Left lung (tissue), 14 donors: ENCODE measurements at places on chromosomes 1 and 21. TPM values are rescaled to one million over a fixed set of nuclear protein-coding genes. Genes with fewer than 3 reads are reported as not detected.

DNA sequence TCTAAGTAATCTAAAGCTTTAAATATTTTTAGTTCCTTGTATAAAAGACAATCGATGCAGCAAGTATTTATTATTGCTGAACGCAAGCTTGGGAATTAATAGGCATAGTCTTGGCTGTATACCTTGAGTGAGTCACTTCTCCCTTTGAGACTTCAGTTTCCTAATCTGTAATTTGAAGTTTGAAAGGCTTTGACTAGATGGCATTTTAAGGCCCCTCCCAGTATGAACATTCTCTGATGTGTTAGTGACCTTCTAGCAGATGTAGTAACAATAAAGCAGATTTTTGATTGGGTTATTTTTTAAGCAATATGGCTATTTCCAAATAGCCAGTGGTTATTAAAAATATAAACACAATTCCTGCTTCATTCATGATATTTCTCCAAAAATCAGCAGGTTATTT lies 58.2 kb downstream of the DUSP10 start:
- no peak overlapping the region for H3K4me3 ChIP-seq
- no peaks in the 10 kb centered on the region for H3K27me3 ChIP-seq
- DNase-seq, result no peak
- H3K36me3 ChIP-seq, result no peaks in the 10 kb centered on the region
- no peak overlapping the region for H3K27ac ChIP-seq

GRCh38 chr1:15722836-15723532 lies 13.1 kb upstream of the SLC25A34 start:
- H3K36me3 ChIP-seq, result no peaks in the 10 kb centered on the region
- no peak for DNase-seq
- no peak overlapping the region for H3K4me3 ChIP-seq

DNA sequence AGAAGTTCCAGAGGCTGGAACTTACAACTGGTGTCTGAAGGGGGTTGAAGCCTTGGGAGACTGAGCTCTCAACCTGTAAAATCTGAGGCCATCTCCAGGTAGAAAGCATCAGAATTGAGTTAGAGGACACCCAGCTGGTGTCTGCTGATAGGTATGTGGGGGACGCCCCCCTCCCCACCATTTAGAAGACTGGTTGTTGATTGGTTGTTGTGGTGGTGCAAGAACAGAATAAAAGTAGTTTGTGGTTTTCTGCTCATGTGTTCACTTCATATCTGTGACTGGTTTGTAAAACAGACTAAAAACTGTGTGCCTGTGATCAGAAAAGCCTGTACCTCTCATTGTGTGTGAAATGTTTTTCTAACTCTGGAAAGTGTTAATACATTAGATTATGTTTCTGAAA lies 33.2 kb upstream of the PDE4B start:
- H3K4me1 ChIP-seq, result no peaks in the 10 kb centered on the region
- no peak overlapping the region for H3K4me3 ChIP-seq
- H3K27ac ChIP-seq, result no peak overlapping the region
- no peaks in the 10 kb centered on the region for H3K27me3 ChIP-seq
- H3K36me3 ChIP-seq, result no peaks in the 10 kb centered on the region

- H3K4me3 ChIP-seq, result no peak overlapping the region
- peak overlapping the region; percentile 7 for H3K27ac ChIP-seq
- peaks cover 48% of the 10 kb centered on the region for H3K36me3 ChIP-seq
- DNase-seq, result no peak
Observed at GRCh38 chr1:154466206-154466605, 35.8 kb upstream of the TDRD10 start.

DNA sequence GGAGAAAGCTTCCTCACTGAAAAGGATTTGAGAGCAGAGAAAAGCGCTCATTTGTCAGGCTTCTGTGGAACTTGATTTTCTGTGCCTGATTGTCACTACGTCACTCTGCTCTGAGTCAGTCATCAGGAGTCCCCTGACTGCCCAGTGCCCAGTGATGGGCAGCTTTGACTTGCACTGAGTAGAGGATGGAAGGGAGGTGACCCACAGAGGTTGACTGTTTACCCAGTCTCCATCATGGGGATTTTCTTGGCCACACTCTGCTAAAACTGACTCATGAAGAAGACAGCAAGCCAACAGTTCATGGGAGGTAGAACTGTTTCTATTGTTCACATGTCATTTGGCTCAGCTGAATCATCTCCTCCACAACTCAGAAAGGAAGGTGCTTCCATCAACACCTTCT lies 82.1 kb upstream of the DUSP10 start:
- H3K4me1 ChIP-seq, result no peaks in the 10 kb centered on the region
- no peak overlapping the region for H3K4me3 ChIP-seq
- no peaks in the 10 kb centered on the region for H3K27me3 ChIP-seq
- H3K36me3 ChIP-seq, result no peaks in the 10 kb centered on the region
- no peak for DNase-seq

The BMP8B gene
- polyA plus RNA-seq, result 1.2 TPM

DNA sequence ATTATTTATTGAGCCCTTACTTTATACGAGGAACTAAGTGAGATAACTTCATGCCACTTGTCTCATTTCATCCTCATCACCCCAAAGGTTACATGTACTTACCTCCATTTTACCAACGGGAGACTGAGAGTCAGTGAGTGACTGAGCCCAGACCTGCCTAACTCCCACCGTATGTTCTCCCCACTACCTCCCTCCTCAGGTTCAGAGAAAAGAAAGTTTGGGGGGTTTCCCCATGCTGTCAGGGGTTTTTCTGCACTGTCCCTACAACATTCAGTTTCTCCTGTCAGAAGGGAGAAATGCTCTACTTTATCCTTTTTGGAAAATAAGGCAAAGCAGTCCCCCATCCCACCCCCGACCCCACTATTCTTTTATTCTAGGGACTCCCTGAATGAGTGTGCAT lies 32.9 kb downstream of the FAM78B start:
- no peak overlapping the region for H3K4me3 ChIP-seq
- DNase-seq, result no peak
- H3K27ac ChIP-seq, result no peak overlapping the region
- no peaks in the 10 kb centered on the region for H3K4me1 ChIP-seq

DNA sequence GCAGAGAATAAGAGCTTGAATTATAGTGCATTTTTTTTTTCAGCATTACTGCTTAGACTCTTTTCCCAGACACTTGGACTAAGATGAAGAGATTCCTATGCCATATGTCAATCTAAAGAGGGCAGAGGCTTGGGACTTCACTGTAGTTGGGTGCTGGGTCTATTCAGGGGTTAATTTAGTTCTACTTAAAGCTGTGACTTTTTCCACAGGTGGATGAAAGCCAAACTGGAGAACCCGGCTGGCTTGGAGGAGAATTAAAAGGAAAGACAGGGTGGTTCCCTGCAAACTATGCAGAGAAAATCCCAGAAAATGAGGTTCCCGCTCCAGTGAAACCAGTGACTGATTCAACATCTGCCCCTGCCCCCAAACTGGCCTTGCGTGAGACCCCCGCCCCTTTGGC lies 104.8 kb downstream of the ATP5PO start:
- no peak overlapping the region for H3K4me3 ChIP-seq
- no peak for DNase-seq
- peaks cover 14% of the 10 kb centered on the region for H3K36me3 ChIP-seq
- no peaks in the 10 kb centered on the region for H3K27me3 ChIP-seq
- H3K4me1 ChIP-seq, result peaks cover 13% of the 10 kb centered on the region

GRCh38 chr1:117611121-117611601 lies 5.3 kb downstream of the TENT5C start:
- no peaks in the 10 kb centered on the region for H3K27me3 ChIP-seq
- peaks cover 9% of the 10 kb centered on the region for H3K4me1 ChIP-seq
- no peaks in the 10 kb centered on the region for H3K36me3 ChIP-seq
- DNase-seq, result no peak
